NCI-H69 (cell line): ENCODE measurements at places on chromosomes 3 and 15.

- DNase-seq: no peak
Measured at GRCh38 chr3:58058361-58059263, 50.4 kb downstream of the FLNB start.

DNA sequence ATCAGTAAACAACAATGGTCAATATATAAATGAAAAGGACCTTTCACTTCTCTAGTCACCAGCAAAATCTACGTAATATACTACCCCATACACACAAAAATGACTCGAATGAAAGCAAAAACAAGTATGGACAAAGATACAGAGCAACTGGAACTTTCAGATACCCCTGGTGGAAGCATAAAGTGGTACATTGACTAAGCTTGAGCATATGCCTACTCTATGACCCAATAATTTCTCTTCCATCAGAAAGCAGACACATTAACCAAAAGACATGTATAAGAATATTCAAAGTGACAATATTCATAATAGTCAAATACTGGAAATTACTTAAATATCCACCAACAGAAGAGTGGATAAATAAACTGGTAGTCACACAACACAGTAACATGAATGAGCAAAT, 86.0 kb downstream of the EFL1 start:
- DNase-seq: no peak

DNA sequence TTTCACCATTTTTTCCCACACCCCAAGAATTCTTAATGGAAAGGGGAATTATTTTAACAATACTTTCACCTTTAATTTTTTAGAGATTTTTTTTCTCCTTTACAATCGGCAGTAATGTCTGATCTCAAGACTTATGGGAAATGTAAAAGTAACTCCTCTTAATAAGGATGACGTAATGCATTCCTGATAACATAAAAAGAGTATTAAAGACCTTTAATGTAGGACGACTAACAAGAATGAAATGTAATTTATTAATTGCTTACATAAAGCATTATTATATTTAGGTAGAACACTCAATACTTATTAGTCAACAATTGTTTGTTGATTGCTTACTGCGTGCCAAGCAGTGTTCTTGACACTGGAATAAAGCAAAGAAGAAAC, 416.8 kb upstream of the NAALADL2 start:
- no peak for DNase-seq

DNA sequence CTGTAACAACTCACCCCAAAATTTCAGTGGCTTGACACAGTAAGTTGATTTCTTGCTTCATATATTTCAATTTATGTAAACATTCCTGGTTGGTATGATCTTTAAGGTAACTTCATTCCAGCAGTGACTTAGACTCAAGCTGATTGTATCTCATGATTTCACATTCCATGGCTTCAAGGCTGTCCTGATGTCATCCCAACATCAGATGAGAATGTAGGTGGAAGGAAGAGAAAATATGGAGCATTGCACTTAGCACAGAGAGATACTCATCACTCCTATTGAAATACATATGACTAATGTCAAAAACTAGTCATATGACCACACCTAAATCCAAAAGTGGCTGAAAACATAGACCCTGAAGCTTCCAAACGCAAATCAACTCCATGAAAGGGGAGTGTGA, 793.8 kb downstream of the TBL1XR1 start:
- DNase-seq: no peak

DNA sequence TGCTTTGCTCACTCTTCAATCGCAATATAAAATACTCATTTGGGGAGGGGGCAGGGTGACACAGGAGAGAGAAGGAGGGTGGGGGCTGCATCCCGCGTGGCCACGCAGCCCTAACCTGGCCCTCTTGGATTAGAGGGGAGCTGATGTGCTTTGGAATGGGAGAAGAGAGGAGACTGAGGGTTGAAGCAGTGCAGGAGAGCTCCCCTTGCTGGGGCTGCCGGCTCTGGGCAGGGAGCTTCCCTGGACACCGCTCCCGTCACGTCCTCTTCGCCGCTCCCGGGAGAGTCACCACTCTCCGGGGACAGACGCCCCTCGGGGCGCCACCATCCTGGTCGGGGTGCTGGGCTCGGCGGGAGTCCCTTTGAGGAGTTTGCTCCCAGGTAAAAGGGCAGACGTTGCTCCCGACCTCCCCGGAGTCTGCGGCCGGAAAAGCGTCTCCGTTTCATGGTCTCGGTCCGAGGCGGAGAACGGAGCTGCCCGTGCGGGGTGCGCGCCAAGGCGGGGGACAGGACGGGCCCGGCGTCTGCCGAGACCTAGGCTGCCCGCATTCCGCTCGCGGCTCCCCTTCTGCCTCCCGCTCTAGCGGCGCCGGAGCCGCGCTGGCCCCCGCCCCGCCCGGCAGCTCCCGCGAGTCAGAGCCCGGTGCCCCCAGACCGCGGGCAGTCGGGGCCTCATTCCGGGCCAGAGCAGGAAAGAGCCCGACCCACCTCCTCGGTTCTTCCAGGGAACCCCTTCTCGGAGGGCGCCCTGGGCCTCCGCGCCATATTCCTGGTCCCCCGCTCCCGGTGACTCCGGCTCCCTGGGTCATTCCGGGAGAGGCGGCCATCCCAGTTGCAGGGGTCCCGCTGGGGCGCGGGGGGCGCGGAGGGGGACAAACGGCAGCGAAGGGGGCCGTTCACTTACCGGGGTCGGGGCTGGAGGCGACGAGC, 603 bp downstream of the SLC7A14 start:
- DNase-seq: peak; percentile 50

DNA sequence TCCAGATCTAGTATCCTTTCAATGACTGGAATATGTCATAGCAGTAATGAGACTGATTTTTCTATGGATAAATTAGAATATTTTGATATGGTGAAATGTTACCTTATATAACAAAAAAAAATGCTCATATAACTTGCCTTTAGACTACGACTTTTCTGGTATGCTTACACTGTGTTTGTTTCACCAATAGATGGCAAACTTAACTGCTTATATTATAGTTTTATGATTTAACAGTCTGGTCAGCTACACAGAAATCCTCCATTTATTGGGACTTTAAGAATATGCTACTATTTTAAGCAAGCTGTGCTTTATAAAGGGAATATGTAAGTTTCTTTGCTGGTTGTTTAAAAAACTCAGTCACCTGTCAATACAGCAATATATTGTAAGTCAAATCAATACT, 205.6 kb downstream of the VGLL3 start:
- DNase-seq: peak; percentile 28

DNA sequence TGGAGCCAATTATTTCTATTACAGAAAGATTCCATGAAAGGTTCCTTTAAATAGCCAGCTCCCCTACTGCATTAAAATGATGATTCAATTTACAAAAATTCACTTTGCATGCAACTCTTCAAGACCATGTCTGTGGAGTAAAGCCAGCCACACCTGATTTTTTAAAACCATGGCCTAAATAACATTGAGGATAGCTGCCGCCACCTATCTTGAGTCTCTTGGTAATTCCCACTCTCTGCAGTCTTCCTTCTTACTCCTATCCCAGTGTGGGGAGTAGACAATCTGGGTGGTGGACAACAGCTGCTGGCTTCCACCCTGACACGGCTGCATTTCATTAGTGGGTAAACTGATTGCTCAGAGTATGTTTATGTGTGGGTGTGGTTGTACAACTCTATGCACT, 10.7 kb downstream of the LRTM1 start:
- no peak for DNase-seq

GRCh38 chr3:118636841-118637240, 397.8 kb downstream of the IGSF11 start:
- DNase-seq: no peak

GRCh38 chr3:177835008-177835407, 637.7 kb upstream of the TBL1XR1 start:
- DNase-seq: peak; percentile 95

- DNase-seq: no peak
Measured at GRCh38 chr3:10554236-10554611, 48.8 kb upstream of the ATP2B2 start.

DNA sequence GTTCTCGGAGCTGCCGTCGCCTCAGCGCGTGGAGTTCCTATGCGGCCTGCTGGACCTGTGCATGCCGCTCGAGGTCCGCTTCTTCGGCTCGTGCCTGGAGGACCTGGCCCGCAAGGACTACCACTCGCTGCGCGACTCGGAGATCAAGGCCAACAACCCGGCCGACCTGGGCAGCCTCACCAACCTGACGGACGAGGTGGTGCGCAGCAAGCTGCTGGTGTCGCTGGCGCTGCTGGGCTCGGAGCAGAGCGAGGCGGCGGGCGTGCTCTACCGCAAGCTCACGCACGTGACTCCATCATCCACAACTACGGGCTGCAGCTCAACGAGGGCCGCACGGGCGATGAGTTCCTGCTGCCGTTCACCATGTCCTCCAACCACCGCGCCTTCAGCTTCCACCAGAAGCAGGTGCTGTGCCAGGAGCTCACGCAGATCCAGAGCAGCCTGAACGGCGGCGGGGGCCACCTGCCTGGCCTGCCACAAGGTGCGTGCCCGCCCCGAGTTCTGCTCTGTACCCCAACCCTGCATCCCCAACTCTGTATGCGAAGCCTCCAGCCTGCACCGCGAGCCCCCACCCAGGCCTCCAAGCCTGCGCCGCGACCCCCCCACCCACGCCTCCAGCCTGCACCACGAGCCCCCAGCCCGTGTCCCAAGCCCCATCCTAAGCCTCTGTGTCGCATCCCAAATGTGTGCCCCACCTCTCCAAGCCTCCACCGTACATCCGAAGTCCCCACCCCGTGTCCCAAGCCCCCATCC, 178.2 kb downstream of the OR4M2 start:
- DNase-seq: no peak

GRCh38 chr3:56899078-56899477, 97.3 kb upstream of the ARHGEF3 start:
- no peak for DNase-seq

DNA sequence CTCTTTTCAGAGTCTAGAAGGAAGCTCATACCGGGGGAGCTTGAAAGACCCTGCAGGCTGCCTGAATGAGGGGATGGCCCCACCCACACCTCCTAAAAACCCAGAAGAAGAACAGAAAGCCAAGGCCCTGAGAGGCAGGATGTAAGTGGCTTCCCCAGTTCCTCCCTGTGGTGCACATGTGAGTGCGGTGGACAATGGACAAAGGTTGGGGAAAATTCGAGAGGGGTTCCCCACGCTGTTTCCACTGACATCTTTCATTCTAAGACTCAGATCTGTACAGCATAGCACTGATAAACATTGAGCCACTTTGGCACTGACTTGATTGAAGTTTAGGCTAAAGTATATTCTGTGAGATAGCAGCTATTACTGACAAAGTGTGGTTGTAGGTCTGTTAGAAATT, 79.5 kb upstream of the UMPS start:
- no peak for DNase-seq

DNA sequence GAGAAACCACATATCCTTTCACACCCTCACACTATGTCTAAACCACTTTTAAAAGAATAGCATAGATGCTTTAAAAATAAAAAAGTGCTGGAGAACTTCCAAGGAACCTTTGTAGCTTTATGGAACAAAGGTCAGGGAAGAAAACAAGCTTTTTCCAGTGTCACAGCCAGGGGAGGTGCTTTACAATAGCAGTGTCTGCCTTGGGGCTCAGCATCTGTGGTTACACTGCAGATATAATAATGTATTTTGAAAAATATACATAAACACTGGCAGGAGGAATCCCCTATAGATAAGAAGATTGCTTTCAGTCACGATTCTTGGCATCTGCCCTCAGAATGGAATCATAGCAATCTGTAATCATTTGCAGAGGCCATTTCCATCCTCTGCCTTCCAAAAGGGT, 362.4 kb upstream of the LRRC3B start:
- no peak for DNase-seq

- DNase-seq: peak; percentile 53
Measured at GRCh38 chr15:52257734-52258062, 37.9 kb downstream of the MYO5C start.

DNA sequence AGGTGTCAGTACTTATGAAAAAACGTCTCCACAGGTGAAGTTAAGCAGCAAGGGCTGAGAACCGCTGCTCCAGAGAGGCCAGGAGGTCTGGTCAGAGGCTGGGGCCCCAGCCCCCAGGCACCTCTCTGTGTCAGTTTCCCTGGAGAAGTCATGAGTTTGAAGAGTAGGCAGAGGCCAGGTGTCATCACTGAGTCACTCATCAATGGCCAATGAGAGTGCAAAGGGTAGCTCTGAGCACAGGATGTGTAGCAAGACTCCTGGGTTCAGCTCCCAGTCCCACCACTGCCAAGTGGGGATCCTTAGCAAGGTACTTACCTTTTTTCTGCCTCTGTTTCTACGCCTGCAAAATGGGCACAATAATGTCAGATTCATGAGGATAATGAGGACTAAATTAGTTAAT, 47.9 kb downstream of the CORO2B start:
- no peak for DNase-seq

DNA sequence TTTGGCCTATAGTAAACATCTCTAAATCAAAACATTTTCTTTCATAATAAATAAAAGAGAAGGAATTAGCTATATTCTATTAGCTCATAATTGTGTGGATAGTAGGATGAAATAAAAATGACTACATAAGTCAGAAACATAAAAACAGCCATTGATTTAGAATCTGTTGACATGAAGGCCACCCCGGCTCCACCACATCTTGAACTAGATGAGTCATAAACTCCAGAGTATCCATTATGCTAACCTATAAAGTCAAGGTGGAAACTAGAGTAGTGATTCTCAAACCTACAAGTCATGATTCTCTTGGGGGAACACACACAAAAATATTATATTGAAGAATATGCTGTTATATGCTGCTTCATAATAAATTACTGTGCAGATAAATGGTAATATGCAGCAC, 831.0 kb downstream of the TUSC7 start:
- DNase-seq: no peak

- DNase-seq: peak; percentile 47
Measured at GRCh38 chr15:92822216-92823144, 77.6 kb upstream of the CHD2 start.

GRCh38 chr15:39887832-39888231, 32.2 kb downstream of the GPR176 start:
- DNase-seq: peak; percentile 59

DNA sequence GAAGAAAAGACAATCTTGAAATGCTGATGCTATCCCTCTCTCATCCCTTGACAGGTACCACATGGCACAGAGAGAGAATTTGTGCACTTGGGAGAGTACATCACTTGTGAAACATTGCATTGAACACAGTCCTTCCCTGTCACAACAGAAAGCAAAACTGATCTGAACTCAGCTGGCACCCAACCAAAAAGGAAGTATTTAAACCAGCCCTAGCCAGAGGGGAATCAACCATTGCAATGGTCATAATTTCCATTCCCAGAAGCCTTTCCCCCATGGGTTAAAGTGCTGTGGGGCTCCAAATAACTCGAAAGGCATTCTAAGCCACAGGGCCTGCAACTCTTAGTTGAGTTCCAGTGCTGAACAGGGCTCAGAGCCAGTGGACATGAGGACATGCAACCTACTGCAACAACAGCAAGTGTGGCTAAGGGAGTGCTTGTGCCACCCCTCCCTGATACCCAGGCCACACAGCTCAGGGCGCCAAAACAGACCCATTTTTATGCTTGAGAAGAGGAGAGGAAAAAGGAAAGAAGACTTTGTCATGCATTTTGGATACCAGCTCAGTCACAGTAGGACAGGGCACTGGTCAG, 530.8 kb upstream of the BCHE start:
- peak; percentile 42 for DNase-seq

DNA sequence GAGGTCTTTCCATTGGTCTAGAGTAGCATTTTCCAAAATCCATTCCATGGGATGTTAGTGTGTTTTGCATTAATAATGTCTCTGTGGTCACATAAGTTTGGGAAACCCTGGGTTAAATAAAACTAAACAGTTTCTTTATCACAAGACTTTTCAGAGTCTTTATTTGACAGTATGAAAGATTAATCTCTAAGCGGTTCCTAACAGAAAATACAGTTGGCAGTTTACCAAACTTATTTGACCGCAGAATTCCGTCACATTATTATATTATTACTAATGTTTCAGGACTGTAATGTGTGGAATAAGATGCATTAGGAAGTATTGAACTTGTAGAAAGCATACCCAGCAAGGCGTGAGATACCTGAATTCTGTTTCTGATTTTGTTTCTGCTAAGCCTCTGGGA, 71.5 kb upstream of the ADAMTSL3 start:
- DNase-seq: no peak
